ENCODE measurements at places on chromosomes 1 and 21.

DNA sequence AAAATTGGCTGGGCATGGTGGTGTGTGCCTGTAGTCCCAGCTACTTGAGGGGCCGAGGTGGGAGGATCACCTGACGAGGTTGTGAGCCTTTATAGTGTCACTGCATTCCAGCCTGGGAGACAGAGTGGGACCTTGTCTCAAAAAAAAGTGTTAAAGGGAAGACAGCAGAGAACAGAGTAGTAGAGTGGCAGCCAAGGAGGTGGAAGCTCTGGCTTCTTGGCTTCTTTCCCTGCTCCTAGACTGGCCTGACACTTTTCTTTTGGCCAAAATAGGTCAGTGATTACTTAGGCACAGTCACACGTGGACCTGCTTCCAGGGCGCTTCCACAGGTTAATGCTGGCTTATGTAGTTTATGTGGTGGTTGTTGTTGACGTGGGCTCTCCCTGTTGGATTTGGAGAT, 3.2 kb downstream of the DIP2A start:
- no peak for DNase-seq

DNA sequence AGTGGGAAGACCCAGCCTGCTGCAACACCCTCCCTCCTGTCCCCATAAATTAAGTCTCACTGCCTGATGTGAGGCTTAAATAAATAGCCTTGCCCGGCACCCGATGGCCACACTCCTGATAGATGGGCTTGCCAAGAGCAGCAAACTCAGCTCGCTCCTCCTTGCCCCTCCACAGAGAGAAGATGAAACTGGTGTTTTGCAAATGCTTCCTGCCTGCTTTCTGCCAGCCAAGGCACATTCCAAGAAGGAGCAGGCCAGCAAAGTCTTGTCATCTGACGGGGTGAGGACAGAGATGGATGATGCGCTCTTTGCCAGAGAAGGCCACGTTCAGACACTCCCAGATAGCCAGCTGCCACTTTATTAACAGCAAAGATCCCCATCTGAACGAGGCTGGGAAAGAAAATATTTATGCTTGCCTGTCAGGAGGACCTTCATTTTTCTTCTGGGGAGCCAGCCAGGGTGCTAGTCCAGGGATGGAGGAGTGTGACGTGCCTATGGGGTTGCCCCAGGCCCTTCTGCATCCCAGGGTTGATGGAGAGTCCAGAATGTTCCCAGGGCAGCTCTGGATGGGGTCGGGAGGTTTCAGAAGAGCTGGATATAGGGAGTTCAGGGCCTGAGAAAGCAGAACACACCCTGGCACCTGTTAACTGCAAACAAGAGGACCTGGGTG, 265.4 kb downstream of the FOXD2 start:
- no peak for DNase-seq

GRCh38 chr1:52127181-52128180, 14.4 kb upstream of the ZFYVE9 start:
- peak; percentile 23 for DNase-seq

DNA sequence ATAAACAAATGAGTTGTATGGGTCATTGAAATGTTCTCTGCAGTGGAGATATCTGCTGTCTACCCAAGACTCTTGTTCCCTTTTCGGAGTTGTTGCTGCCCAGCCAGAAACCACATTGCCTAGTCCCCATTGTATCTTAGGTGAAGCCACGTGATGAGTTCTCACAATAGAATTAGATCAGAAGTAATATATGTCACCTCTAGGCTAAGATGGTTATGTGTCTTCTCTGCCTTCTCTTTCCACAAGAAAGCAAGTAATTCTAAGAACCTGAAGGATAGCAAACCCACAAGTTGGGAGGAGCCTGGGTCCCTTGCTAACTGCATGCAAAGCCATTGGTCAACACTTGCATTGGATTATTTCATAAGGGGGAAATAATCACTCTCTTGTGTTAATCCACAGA, 76.6 kb downstream of the ADCY10 start:
- no peak for DNase-seq

- DNase-seq: no peak
Observed at GRCh38 chr21:44556879-44557278, 1.7 kb downstream of the KRTAP10-3 start.
